ENCODE measurements at places on chromosomes 3 and 15.

GRCh38 chr15:68051109-68051508 lies 3.0 kb upstream of the PIAS1 start:
- DNase-seq: no peak

DNA sequence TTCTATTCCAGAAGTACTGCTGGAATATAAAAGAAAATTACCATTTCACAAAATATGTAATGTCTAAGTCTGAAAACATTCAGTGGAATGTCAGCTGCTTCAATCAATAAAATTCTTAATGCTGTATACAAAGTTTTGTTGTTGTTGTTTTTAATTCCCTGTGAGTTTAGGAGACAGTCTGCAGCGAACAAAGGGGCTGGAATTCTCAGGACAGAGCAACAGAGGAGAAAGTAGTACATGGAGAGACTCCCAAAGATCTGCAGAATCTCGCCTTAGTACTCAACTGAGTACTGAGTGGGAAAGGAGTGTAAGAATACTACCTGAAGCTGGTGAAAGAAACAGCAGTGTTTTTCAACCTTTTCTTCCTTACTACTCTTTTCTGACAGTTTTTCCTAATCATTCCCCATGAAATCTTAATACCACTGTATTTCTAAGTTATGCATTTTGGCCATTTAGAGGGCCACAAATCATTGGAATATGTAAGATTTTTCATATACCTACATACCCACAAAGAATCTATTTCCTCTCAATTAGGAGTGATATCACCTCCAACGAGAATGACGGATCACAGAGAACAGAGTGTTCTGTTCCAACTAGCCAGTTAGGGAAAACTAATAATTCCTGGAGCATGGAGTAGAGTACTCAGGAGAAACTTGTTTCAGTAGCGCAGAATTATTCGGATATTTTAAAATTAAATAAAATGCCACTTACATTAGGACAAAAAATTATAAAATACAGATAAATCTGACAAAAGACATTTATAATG lies 16.0 kb downstream of the ANKRD28 start:
- DNase-seq: no peak

DNA sequence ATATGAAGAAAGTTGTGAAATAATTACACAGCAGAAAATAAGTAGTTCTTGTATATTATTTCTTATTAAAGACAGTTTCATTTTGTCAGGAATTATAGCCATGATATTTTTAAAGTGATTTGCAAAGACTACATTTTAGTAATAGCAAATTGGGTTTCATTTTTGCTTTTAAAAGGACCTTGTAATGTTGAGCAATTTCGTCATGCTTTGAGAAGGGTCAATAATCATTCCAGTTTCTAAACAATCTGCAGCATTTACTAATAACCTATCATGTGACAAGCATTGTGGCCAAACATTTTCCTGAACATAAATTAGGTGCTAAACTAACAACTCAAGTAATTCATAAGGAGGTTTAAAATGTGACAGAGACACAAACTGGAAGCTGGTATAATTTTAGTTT lies 214.4 kb upstream of the CBLB start:
- no peak for DNase-seq

DNA sequence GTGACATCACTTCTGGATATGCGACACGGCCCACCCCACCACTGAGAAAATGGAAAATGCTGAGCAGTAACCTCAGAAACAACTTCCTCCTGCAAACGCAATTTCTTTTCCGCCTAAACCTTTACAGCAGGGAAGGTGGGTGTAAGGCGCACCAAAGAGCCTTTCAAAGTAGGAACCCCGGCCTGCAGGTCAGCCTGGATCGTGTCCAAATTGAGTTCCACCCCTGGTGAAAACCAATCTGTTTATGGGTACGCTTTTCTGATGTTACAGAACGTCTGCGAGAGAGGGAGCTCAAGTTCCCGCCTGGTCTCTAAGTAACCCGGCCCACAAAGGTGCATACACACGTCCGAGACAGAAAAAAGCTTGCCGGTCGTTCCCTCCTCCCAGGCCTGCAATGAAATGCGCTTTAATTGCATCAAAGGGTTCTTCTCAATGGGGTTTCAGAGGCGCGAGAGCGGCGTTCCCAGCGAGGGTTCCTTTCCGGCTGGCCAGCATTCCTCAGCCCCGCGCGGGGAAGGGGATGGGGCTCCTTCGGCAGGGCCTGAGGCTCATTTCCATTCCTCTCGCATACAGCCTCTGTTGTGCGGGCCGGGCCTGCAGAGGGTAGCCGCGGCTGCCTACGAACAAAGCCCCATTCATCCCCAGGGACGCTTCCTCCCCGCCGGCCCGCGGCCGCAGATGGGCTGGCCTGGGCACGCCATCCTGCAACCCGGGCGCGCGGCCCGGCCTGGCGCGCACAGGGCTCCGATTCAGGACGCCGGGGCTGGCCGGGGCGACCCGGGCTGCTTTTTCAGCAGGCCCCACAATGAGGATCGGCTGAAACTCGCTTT lies 138.1 kb downstream of the TMCO5A start:
- no peak for DNase-seq

DNA sequence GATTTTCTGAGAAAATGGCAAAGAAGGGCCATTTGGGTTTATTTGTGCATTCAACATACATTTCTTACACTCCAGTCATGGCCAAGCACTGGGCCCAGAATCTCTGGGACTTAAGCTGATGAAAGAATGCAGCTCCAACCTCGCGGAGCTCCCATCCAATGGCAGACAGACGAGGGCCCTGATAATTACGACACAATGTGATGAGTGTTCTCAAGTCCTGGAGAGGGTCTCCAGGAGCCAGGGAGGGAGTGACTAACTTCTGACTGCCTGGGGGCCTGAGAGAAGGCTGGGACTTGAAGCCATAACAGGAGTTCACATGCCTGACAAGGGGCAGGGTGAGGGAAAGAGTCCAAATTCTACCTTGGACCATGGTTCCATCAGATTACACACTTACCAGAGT lies 42.6 kb upstream of the BNC1 start:
- no peak for DNase-seq

DNA sequence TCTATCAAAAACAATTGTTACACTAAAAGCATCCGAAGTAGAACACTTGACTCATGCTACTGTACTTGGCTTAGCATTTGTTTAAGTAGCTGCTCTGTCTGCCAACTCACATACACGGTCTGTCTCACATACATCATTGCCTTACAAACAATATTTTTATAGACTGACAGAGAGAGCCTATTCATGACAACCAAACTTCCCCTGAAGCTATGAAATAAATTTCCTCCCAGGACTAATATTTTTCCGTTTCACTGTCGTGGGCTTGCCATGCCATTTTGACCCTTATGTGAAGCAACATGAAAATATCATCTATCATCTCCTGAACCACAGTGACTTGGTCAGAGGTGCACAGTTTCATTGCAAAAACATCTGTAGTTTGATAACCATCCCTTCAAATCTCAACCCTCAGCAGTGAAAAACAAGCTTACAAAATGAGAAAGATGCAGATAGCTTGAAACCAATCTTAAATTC lies 66.5 kb upstream of the PYGO1 start:
- DNase-seq: no peak

DNA sequence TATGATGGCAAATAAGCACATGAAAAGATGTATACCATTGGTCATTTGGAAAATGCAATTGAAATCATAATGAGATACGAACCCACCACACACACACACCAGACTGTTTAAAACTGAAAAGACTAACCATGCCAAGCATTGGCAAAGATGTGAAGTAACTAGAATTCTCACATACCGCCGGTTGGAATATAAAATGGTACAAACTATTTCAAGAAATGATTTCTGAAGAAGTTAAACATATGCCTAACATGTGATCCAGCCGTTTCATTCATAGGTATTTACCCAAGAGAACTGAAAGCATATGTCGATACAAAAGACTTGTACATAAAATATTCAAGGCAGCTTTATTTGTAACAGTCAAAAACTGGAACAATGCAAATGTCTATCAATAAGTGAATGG lies 28.9 kb downstream of the HES1 start:
- no peak for DNase-seq

Data from bone marrow (tissue), 2 donors.